ENCODE measurements at places on chromosomes 6 and 20. TPM values are rescaled to one million over a fixed set of nuclear protein-coding genes. Genes with fewer than 3 reads are reported as not detected.
A peak's percentile ranks its signal among the peaks of the same experiment; 100 is the strongest.

DNA sequence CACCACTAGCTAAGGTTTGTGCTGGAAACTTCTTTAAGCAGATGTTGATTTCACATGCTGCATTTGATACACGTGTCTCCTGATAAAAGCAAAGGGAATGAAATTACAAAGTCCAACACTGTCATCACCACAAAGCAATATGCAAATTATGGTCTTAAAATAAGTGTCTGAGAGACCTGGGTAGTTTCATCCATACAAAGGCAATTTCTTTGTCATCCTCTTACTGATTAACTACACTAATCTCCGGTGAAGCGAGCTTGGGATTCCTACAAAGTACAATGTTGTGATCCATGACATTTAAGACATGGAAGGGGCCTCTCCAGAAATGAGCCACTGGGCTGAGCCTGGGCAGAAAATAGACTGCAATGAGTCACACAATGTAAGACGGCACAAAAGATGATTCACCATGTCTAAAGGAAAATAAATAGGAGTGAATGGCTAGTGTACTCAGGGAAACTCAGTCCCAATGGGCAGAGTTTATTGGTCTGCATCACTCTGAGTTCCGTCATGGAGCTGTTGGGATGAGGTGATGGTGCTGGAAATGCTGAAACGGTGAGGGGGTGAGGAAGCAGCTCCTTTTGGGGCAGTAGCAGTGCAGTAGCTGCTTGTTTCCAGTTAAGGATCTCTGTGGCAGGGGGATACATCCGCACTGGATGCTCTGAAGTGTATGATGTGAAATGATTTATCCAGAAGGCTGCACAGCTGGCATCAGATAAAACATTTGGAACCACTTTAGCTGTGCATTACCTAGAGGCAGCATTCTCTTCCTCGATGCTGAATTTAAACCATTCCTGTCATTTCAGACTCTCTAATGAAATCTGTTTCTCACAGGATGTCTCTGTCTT, 103.3 kb downstream of the IBTK start:
- no peak overlapping the region for H3K27ac ChIP-seq
- H3K36me3 ChIP-seq = no peaks in the 10 kb centered on the region
- no peaks in the 10 kb centered on the region for H3K4me1 ChIP-seq
- DNase-seq = no peak
- H3K27me3 ChIP-seq = no peaks in the 10 kb centered on the region

Gene NMBR
- not detected for total RNA-seq

Gene NTSR1
- 0.56 TPM for total RNA-seq

Gene OR12D3
- total RNA-seq = not detected

Gene RMND1
- 6.5 TPM for total RNA-seq

DNA sequence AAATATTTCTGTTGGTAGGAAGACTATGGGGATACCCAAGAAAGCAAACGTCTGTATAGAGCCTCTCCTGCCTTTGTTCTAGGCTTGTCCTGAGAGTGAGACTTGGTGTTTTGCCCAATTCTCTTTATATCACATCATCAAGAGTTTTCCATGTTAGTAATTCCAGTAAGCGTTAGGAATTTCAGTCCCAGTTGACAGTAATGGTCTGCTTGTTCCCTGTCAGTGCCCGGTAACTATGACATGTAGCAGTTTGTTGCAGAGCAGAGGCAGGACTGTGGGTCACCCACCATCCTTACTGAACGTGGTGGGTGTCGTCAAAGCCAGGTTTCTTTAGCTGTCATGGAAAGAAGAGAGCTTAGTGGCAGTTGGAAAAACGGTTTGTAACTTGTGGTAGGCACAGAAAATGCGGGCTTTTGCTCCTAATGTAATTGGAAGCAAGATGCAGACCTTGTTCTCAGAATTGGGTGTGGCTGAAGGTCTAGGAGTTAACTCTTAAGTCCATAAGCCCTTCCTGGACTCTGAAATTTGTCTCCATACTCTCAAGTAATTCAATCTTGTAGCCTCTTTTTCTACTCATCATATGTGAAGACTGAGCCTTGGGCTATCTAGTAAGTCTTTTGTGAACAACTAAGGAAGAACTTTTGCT, 188.8 kb downstream of the TMEM242 start:
- no peaks in the 10 kb centered on the region for H3K27me3 ChIP-seq
- H3K4me3 ChIP-seq = no peak overlapping the region
- no peaks in the 10 kb centered on the region for H3K4me1 ChIP-seq
- H3K36me3 ChIP-seq = peaks cover 55% of the 10 kb centered on the region
- no peak for DNase-seq

Gene TNNC2
- total RNA-seq = 1.5 TPM

- no peaks in the 10 kb centered on the region for H3K27me3 ChIP-seq
- peaks cover 95% of the 10 kb centered on the region for H3K4me1 ChIP-seq
- H3K36me3 ChIP-seq = peaks cover 16% of the 10 kb centered on the region
- H3K4me3 ChIP-seq = no peak overlapping the region
- peak; percentile 65 for DNase-seq
Measured at GRCh38 chr20:51531141-51531710, 11.3 kb downstream of the NFATC2 start.

DNA sequence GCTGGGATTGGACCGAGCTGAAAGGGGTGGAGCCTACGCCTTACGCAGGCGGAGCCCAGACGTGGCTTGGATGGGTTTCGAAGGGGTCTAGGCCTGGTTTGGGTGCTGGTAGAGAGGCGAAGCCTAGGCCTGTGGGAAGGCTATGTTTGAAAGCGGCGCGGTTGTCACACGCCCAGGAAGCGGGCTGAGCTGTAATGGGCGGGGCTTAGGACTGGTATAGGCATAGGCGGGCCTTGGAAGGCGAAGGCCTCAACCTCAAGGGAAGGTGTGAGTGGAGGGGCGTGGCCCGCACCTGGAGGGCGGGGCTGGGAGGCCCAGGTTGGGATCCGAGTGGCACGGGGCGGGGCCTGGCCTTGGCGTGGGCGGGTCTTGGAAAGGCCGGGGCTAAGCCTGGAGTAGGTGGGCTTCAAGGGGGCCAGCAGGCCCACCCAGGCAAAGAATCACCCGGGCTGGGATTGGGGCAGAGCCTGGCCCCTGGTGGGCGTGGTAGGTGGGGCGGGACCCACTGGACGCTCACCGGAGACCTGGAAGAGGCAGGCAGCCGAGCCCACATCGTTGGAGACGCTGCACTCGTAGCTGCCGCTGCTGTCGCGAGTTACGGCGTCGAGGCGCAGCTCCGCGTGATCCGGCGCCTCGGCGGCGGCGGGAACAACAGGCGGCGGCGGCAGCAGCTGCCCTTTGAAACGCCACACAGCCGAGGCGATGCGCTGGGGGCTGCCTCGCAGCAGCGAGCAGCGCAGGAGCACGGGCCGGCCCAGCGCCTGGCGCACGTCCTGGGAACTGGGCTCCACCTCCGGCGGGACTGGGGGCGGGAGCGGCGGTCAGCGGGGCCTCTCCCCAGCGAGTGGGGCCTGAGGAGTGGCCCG, 49.0 kb downstream of the MDGA1 start:
- H3K27ac ChIP-seq = no peak overlapping the region
- DNase-seq = peak; percentile 55
- H3K27me3 ChIP-seq = peaks cover 6% of the 10 kb centered on the region
- H3K36me3 ChIP-seq = no peaks in the 10 kb centered on the region
- peaks cover 29% of the 10 kb centered on the region for H3K4me1 ChIP-seq

GRCh38 chr20:40715491-40715890, 26.5 kb upstream of the MAFB start:
- no peak overlapping the region for H3K27ac ChIP-seq
- H3K4me1 ChIP-seq = no peaks in the 10 kb centered on the region
- H3K4me3 ChIP-seq = no peak overlapping the region
- no peak for DNase-seq
- H3K27me3 ChIP-seq = peaks cover 9% of the 10 kb centered on the region
- no peaks in the 10 kb centered on the region for H3K36me3 ChIP-seq

Gene LINC00237
- total RNA-seq = not detected

Gene FRK
- not detected for total RNA-seq

- no peak overlapping the region for H3K4me3 ChIP-seq
- no peaks in the 10 kb centered on the region for H3K36me3 ChIP-seq
- no peak overlapping the region for H3K27ac ChIP-seq
- H3K4me1 ChIP-seq = no peaks in the 10 kb centered on the region
Measured at GRCh38 chr6:12927746-12928145, 211.2 kb downstream of the PHACTR1 start.

Gene IL17F
- not detected for total RNA-seq

Data from CD4-positive, alpha-beta T cell (primary cell).